Pancreas (tissue), 10 donors: ENCODE measurements at places on chromosomes 7 and 10. TPM values are rescaled to one million over a fixed set of nuclear protein-coding genes. Genes with fewer than 3 reads are reported as not detected.

The EEF1AKMT2 gene
- total RNA-seq = 9.4 TPM

DNA sequence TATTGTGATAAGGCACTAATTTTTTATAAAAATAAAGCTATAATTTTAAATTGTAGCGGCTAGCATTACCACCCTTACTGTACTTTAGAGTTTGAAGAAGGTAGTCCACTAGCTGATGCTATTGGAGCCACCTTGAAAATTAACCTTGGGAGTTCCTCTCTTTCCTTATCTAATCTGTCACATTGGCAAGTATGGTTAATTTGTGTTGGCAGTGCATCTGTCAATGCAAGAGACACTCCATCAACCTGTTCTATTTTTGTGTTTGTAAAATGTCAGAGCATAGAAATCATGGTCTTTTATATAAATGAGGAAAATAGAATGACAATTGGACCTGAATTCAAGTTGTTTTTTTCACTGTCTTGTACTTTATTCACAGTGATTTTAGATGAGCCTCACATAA lies 20.5 kb downstream of the GLCCI1 start:
- DNase-seq = no peak
- peaks cover 6% of the 10 kb centered on the region for H3K4me1 ChIP-seq
- no peaks in the 10 kb centered on the region for H3K27me3 ChIP-seq
- no peaks in the 10 kb centered on the region for H3K36me3 ChIP-seq
- H3K27ac ChIP-seq = no peak overlapping the region

- no peaks in the 10 kb centered on the region for H3K4me1 ChIP-seq
- no peak for DNase-seq
- no peak overlapping the region for H3K27ac ChIP-seq
- no peaks in the 10 kb centered on the region for H3K36me3 ChIP-seq
- no peaks in the 10 kb centered on the region for H3K27me3 ChIP-seq
These were observed 17.1 kb downstream of the GRID1 start for GRCh38 chr10:86349474-86349873.

DNA sequence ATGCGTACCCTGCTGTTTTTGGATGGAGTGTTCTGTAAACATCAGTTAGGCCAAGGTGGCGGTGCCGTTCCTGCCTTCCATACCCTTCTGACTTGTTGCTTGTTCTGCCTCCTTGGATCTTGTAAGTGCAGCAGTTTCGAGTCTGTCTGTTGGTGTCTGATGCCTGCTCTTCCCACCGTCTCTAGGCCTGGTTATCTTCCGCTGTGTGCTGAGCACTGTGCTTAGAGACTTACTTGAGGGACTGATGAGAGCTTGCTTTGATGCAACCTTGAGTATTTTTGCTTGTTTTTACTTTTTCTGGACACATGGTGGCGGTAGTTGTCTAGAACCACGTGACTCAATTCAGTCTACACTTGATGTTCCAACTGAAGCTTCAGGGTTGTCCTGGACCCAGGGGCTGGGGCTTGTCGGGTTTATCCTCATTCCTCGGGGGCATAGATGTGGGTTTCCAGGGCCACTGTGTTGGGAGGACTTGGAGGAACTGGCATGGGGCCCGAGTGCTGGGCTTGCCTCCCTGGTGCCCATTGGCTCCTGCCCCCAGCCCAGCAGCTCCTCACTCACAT lies 14.4 kb upstream of the SPRN start:
- no peaks in the 10 kb centered on the region for H3K4me1 ChIP-seq
- peak; percentile 18 for DNase-seq
- no peak overlapping the region for H3K27ac ChIP-seq
- no peak overlapping the region for H3K4me3 ChIP-seq
- no peaks in the 10 kb centered on the region for H3K36me3 ChIP-seq

DNA sequence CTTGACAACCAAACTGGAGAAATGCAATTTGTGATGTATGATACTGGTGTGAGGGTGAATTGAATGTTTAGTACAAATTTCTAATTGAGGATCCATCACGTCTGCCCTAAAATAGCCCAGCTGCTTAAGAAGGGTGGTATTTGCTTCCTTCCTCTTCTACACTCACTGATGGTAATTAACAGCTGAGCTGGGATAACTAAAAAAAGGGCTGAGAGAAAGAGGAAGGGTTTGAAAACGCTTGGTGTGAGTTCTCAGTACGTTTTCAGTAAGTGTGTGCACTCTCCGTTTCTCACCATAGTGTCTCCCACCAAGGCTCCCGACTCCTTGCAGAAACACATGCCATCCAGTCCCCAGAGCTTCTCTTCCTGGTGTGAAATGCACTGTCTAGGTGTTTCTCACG lies 54.3 kb downstream of the MAP3K8 start:
- no peaks in the 10 kb centered on the region for H3K27me3 ChIP-seq
- no peak overlapping the region for H3K27ac ChIP-seq
- H3K36me3 ChIP-seq = no peaks in the 10 kb centered on the region
- no peak for DNase-seq
- no peaks in the 10 kb centered on the region for H3K4me1 ChIP-seq
- H3K4me3 ChIP-seq = no peak overlapping the region

DNA sequence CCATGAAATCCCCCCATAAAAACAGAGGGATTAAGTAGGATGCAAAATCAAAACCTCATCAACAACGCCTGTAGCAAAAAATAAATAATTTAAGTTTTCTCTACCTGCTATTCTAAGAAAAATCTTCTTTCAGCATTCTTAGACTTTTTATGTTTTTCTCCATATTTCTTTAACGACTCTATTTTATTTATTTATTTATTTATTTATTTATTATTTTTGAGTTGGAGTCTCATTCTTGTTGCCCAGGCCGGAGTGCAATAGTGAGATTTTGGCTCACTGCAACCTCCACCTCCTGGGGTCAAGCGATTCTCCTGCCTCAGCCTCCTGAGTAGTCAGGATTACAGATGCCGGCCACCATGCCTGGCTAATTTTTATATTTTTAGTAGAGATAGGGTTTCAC lies 192.5 kb downstream of the SEMA3E start:
- no peaks in the 10 kb centered on the region for H3K27me3 ChIP-seq
- no peak overlapping the region for H3K4me3 ChIP-seq
- no peaks in the 10 kb centered on the region for H3K4me1 ChIP-seq
- H3K27ac ChIP-seq = no peak overlapping the region

DNA sequence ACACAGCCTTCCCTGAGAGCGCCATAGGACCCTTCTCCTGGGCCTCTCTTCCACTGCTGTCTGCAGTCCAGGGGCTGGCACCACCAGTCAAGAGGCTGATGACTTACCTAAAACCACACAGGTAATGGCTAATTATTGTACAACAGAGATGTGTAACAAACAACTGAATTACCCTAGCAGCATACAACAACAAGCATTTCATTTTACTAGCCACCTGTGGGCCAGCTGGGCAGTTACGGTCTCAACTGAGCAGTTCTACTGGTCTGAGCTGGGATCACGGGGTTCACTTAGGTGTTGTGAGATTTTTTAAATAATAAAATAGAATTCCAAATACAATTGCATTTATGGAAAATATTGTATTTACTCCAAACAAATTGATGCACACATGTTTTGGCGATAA lies 431.9 kb downstream of the TNS3 start:
- no peak for DNase-seq
- H3K4me1 ChIP-seq = peaks cover 35% of the 10 kb centered on the region
- H3K27ac ChIP-seq = no peak overlapping the region
- H3K27me3 ChIP-seq = no peaks in the 10 kb centered on the region
